Natural killer cell treated with Interleukin-12 subunit alpha and Interleukin-12 subunit beta and Interleukin-15 and Interleukin-18, amount 100 ng/mL, for 72 hours (primary cell): ENCODE measurements at places on chromosomes 7 and 10. TPM values are rescaled to one million over a fixed set of nuclear protein-coding genes. Genes with fewer than 3 reads are reported as not detected.

GRCh38 chr10:69453795-69454194 is 2.5 kb downstream of the TSPAN15 start:
- DNase-seq: no peak

DNA sequence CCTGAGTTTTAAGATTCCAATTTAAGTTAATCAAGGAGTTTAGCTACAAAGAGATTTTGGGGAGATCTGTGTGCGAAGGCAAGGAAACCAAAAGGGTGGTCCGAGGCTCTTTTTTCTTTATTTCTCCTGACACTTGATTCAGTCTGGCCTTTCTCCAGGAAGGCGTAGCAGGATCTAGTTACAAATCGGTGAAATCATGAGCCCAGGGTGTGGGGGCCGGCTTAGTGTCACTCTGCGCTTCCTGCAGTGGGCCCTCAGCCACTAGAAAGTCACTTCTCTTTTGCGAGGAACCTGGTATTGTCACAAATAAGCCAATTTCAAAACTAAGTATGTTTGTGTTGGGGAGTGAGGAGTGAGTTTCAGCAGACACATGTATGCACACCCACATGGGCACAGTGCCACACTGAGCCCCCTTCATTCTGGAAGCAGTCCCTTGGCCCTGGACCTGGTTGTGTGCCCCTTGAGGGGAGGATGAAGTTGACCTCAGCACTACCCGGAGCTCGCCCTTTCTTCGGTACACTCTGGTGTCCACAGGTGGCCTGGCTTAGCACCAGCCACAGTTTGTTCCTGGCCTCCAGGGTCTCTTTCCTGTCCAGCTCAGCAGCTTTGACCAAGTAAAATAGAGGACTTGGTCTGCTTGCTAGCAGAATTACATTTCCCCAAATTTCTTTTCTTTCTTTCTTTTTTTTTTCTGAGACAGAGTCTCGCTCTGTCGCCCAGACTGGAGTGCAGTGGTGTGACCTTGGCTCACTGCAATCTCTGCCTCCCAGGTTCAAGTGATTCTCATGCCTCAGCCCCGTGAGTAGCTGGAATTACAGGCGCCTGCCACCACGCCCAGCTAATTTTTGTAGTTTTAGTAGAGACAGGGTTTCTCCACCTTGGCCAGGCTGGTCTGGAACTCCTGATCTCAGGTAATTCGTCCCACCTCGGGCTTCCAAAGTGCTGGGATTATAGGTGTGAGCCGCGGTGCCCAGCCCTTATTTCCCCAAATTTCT is 84.0 kb upstream of the BTBD16 start:
- DNase-seq: no peak

GRCh38 chr7:108146070-108146842 is 16.1 kb upstream of the LAMB4 start:
- DNase-seq: no peak

- DNase-seq: no peak
Measured at GRCh38 chr10:127207081-127207480, 10.7 kb upstream of the INSYN2A start.

DNA sequence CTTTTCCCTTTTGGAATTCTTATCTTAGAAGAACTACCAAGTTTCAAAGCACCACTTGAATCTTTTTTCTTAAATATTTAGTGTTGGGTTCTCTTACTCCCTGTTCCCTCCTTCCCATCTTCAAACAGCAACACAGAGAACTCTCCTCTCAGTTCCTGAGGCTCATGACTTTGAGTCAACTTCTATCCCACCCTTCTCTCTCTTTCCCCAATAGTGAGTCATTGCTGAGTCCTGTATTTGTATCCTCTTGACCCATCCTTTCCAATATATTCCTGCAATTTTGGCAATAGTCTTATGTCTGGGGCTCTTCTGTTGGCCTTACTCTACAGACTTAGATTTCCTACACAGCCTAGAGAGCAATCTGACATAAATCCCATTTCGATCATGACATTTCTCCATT is 20.8 kb upstream of the JCAD start:
- DNase-seq: no peak

GRCh38 chr10:35735412-35735811 is 93.3 kb upstream of the FZD8 start:
- no peak for DNase-seq

- DNase-seq: no peak
Measured at GRCh38 chr10:12687996-12688395, 313.5 kb downstream of the CCDC3 start.

DNA sequence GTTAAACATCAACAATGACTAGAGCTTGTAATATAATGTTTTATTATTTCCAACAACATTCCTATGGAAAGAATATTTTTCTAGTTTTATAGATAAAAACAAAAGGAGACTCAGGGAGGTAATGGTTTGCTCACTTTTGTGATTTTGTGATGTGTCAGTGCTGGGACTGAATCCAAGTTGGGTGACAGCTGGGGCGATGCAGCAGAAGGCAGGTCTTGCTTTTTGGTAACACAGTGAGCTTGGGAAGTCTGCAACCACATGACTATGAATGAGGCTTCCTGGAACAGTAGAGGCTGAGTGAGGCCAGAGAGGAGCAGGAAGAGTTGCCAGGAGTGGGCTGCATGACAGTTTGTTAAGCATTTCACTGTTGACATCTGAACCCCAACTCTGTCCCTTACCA is 4.9 kb upstream of the YKT6 start:
- no peak for DNase-seq

GRCh38 chr10:18066947-18067346 is 73.3 kb upstream of the CACNB2 start:
- DNase-seq: no peak

DNA sequence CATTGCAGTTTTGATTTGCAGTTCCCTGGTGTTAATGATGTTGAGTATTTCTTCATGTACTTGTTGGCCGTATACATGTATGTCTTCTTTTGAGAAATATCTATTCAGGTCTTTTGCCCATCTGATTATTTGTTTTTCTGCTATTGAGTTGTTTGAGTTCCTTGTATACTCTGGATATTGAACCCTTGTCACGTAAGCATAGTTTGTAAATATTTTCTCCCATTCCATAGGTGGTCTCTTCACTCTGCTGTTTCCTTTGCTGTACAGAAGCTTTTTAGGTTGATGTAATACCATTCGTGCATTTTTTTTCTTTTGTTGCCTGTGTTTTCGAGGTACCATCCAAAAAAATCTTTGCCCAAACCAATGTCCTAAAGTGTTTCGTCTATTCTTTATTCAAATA is 43.6 kb upstream of the LRRC17 start:
- no peak for DNase-seq

- DNase-seq: no peak
Measured at GRCh38 chr10:121187391-121187790, 336.2 kb downstream of the WDR11 start.

DNA sequence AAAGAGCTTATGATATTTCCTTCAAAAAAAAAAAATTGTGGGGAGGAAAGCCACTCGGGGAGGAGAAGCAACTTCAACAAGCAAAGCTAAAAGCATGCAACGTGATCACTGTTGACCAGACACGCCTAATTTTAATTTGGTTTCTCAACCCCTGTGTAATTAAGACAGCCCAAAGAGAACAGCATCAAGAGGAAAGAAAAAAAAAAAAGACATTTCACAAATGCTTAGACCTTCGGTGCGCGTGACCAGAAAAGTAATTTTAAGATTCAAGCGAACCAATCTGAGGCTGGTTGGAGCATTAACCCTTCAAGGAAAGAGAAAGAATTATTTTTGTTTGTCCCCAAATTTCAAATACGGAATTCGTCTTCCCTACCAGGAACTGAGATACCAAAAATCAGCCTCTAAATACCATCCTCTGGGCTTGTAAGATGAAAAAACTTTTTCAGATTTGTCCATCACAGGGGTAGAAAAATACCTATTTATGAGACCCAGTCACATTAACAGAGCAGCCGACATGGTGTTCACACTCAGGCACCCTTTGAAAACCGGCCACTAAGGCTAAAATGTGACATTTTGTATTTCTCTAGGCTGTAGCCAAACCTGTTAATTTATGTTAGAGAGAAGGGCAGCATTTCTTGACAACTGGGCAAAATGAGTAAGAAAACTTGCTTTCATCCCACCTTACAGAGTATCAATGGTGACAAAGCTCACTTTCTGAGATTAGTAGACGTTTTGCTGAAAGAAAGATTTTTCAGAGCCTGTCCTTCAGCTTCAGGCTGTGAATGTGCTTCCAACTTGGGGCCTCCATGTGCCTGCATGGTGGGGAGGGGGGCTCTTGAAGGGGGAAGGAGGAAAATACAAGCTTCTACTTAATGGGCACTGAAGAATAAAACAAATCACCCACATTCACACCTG is 179.9 kb upstream of the KLF14 start:
- DNase-seq: no peak

DNA sequence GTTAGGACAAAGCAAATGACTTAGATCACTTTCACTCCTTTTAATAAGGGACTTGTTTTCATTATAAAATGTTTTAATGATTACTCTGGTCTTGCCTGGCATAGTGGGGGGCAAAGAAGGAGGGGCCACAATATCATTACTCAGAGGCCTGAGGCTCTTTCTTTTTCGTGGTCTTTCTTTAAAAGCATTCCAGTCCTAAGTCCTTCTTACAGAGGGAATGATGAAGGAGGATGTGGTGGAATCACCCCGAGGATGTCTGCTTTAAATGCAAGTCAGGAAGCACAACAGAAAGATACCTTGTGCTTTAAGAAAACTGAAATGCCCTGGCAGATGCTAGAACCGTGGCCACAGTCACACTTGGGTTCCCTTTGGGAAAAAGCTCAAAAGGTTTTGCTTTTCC is 379.1 kb downstream of the INHBA start:
- no peak for DNase-seq

DNA sequence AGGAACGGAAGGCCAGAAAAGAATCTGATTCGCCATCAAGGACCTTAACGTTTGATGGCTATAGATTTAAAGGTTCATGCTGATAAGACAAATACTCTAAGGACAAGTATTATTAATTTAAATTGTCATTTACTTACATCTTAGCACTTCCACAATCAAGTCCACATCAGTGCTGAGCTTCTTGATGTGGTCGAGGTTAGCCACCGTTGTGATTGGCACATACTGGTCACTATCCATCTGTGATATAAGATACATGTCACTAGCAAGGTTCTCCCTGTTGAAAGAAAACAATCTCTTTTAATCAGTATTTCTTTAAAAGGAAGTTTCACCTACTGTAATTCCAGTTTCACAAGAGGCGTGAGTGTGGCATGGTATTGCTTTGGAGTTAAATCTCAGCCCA is 88.7 kb downstream of the LARP4B start:
- no peak for DNase-seq

DNA sequence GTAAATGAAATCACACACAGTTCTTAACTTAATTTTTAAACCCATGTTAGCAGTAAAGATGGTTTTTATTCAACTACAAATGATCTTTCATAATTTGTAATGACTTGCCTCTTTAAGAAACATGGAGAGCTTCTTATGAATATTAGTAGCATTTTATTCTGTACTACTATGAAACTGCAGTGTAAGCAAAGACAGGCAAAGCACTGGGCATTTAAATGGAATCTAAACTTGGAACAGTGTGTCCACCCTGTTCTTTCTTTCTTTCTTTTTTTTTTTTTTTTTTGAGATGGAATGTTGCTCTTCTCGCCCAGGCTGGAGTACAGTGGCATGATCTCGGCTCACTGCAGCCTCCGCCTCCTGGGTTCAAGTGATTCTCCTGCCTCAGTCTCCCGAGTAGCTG is 740.4 kb upstream of the IGFBP3 start:
- DNase-seq: no peak

SH2D4B gene
- total RNA-seq: 0.25 TPM

RBM20 gene
- not detected for total RNA-seq

GPR26 gene
- not detected for total RNA-seq

TNS3 gene
- total RNA-seq: 0.50 TPM

PRPS1L1 gene
- total RNA-seq: not detected

CNTNAP2 gene
- not detected for total RNA-seq

ADCY1 gene
- total RNA-seq: 1.4 TPM
